Stimulated activated CD4-positive, alpha-beta T cell treated with anti-CD3 and anti-CD28 coated beads, Interleukin-1b, Interleukin-23, amount 100 ng/mL, for 4 hours (primary cell): ENCODE measurements at places on chromosomes 7 and 10.

- no peak for DNase-seq
Observed at GRCh38 chr7:107212725-107213124, 43.9 kb downstream of the HBP1 start.

GRCh38 chr7:49976238-49976637 lies 116.8 kb downstream of the ZPBP start:
- DNase-seq = no peak

- no peak for DNase-seq
Observed at GRCh38 chr7:46972205-46972604, 609.7 kb downstream of the TNS3 start.

- DNase-seq = no peak
Observed at GRCh38 chr10:61705022-61705613, 42.4 kb downstream of the CABCOCO1 start.

DNA sequence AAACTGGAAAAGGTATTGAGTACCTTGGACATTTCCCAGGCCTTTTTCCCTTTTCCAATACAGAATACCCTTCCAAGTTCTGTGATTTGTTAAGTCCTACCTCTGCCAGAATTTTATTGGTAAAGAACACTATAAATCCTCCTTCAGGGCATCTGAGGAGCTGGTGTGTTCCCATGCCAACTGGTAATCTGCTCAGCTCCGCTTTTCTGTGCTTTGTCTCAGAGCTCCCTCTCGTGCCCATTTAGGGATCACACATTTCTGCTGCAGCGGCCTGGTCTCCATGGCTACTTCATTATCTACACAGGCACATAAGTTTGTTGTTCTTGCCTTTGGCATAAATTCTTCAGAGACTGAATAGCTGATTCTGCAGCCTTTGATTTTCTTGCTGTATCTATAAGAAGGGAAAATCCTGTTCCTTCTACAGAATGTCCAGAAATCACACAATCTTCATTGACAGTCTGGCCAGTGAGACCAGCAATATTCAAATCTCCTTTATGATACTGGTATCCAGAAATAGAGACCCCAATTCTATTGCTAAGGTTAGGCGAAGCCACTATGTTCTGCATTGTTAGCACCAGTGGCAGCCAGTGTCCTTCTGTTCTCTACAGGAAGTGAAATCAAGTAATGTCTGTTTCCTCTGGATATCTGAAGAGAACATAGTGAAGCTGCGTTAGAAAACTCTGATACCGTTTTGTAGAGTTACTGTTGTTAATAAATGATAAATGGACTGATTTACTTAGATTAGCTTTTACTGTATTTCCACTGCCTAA lies 51.9 kb downstream of the DENND11 start:
- DNase-seq = no peak

DNA sequence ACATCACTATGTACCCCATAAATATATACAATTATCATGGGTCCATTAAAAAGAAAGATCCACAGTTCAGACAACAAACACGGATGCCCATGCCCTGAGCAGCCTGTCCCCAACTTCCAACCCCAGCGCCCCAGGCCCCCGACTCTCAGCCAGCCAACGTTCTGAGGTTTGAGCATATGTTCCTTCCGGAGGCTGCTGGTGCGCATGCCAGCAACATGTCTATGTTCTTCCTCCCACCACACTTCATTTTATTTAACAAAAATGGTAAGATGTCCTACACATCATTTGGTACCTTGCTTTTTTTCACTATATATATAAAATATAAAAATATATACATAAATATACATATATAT lies 250.9 kb downstream of the MAD1L1 start:
- no peak for DNase-seq

DNA sequence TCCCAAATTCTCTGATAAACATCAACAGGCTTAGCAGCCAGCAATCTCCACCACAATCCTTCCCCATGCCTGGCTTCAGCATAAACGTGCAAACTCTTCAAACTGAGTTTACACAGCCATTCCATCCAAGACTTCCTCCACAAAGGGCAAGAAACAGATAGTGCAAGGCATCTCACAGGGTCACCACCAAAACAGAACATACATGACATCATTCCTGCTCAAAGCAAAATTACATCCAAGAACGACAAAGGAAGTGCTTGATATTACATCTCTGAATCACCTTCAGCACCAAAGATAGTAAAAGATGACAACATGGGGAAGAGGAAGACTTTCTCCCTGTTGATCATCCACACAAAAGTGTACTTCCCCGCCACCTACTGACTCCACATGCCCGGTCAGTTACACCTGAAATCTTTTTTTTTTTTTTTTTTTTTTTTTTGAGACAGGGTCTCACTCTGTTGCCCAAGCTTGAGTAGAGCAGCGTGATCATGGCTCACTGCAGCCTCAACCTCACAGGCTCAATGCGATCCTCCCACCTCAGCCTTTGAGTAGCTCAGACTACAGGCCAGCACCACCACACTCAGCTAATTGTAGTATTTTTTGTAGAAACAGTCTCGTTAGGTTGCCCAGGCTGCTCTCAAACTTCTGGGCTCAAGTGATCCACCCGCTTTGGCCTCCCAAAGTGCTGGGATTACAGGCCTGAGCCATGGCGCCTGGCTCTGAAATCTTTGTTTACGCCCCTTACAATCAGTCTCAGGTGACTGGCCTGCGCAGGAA lies 127.5 kb downstream of the PARD3 start:
- no peak for DNase-seq

GRCh38 chr10:13421382-13421917 lies 73.4 kb upstream of the SEPHS1 start:
- DNase-seq = no peak

GRCh38 chr7:117193564-117193963 lies 129.3 kb downstream of the WNT2 start:
- DNase-seq = no peak

DNA sequence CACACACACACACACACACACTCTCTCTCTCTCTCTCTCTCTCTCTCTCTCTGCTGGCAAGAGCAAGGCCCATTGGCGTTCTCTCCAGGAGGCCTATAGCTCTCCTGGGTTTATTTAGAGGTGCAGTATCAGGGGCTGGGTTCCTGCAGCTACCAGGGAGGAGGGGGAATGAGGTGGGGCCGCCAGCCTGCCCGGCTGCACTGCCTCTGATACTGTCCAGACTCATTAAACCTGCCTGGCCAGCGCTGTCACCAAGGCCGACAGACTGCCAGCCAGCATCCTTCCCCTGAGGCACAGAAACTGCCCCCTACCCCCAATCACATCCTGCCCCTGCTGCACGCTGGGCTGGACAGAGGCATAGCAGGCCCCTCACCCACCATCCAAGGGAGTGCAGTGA lies 4.3 kb downstream of the PRRT4 start:
- DNase-seq = no peak

DNA sequence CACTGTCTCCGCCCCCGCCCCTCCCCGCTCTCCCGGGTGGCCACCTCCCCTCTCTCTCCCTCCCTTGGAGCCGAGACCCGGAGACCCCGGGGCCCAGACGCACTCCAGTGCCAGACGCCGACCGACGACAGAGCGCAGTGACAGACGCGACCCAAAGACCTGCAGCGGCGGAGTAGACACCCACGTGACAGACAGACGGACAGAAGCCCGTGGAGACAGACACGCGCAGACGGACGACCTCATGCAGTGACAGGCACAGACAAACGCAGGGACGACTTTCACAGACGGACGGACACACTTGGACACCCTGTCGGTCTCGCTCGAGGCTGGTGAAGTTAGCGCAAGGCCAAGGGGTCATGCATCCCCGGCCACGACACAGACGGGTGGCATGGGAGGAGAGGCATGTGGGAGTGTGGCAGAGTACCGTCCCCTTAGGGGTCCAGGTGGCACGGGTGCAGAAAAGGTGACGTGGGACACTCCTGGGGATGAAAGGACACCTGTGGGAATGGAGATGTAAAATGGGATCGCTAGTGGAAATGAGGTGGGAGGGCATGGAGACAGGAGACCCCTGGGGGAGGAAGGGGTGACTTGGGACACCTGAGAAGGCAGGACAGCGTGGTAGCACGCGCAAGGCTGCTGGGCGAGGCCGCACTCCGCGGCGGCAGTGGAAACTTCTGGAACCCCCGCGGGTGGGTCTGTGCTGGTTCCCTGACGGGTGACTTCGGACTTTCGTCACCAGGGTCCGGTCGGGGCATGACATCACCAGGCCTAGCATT lies 456 bp upstream of the ACHE start:
- no peak for DNase-seq

DNA sequence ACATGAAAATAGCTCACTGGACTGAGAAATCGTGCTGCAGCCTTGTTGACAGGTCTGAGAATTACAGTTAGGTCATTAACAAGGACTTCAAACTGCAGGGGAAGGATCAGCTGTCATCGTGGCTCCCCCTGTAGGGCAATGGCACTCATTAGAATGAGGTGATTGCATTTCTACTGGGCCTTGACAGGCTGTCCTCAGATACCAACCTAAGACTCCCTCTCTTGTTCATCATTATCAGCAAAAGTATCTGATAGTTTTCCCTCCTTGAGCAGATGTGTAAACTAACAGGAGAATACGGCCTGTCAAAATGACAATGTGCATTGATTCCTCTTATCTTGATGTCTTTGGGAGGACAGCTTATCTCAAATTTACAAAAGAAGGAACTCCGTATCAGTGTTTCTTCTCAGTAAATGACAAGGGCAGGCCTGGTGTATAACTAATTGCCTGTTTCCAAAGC lies 648.5 kb upstream of the LRRN3 start:
- DNase-seq = peak; percentile 0

- DNase-seq = no peak
Observed at GRCh38 chr7:154856733-154857132, 146.2 kb downstream of the PAXIP1 start.

DNA sequence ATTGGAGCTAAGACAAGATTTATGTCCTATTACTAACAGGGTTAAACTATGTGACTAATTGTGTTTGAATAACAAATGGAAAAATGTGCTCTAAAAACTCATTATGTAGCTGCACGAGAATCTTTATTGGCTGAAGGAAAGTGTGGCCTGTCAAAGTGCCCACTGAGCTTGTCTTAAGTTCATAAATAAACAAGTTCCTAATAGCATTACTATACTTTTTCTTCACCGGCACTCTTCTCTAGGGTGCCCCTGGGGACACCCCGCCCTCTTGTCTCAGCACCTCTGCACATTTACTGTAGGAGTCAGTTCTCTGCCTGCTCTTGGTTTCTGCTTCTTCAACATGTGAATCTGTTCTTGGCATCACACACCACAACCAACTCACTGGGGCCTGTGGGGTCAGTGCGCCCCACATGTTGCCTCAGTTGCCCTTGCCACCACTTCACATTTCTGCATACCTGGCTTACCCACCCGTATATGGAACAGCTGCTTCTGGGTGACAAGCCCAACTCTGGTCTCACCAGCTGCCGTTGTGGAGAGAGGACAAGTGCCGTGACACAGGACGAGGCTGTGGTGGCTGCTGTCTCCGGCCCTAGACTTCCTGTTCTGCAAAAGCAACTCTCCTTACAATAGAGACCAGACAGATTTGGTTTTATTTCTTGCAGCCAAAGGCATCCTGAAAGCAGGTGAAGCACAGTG lies 96.3 kb upstream of the DDC start:
- no peak for DNase-seq

DNA sequence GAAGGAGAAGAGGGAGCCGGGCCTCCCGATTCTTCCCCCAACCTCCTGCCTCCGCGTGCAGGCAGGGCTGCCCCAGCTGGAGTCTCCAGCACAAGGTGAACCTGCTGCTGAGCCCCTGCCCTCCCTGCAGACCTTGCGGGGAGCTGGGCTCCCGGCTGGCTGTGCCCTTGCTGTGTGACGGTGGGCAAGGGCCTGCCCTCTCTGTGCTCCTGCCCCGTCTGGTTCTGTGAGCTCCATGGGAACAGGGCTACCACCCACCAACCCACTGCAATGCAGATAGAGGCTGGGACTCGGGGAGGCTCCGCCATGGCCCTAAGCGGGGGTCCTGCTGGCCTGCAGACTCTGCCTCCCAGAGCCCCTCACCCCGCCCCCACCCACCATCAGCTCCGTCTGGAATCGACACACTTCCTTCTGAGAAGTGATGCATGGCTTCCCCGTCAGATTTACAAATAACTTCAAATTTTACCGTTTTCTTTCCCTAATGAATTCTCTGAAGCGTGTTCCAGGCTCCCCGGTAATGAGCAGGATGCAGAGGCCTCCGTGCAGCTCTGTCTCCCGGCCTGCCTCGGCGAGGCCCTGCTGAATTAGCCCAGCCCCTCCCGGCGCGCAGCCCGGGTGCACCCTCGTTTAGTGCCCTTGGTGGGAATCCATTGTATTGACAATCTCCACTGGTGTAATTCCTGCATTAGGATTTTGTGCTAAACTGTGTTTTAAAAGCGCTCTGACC lies 111.0 kb downstream of the MICALL2 start:
- DNase-seq = no peak

- no peak for DNase-seq
Observed at GRCh38 chr7:121138262-121138933, 149.9 kb downstream of the CPED1 start.
